ENCODE measurements at places on chromosomes 11 and 22. TPM values are rescaled to one million over a fixed set of nuclear protein-coding genes. Genes with fewer than 3 reads are reported as not detected.

The CST6 gene
- not detected for total RNA-seq

The MMP3 gene
- total RNA-seq = 0.29 TPM

The ASPHD2 gene
- 0.86 TPM for total RNA-seq

The LMNTD2 gene
- total RNA-seq = not detected

The RAC2 gene
- 247 TPM for total RNA-seq

The TEX12 gene
- not detected for total RNA-seq

The ANO1 gene
- not detected for total RNA-seq

The VSIG2 gene
- total RNA-seq = not detected

Data from myometrial cell (primary cell).